ENCODE measurements at places on chromosomes 13 and 19.

GRCh38 chr13:20901668-20902437, 693 bp downstream of the XPO4 start:
- DNase-seq = peak; percentile 41

DNA sequence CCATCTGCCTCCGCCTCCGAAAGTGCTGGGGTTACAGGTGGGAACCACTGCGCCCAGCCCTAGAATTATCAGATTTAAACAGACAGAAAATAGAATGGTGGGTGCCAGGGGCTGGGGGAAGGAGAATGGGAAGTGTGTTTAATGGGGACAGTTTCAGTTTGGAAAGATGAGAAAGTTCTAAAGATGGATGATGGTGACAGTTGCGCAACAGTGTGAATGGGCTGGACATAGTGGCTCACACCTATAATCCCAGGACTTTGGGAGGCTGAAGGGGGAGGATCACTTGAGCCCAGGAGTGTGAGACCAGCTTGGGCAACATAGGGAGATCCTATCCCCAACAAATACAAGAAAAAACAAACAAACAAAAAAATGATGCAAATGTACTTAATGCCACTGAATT, 15.9 kb downstream of the KANK2 start:
- DNase-seq = no peak

DNA sequence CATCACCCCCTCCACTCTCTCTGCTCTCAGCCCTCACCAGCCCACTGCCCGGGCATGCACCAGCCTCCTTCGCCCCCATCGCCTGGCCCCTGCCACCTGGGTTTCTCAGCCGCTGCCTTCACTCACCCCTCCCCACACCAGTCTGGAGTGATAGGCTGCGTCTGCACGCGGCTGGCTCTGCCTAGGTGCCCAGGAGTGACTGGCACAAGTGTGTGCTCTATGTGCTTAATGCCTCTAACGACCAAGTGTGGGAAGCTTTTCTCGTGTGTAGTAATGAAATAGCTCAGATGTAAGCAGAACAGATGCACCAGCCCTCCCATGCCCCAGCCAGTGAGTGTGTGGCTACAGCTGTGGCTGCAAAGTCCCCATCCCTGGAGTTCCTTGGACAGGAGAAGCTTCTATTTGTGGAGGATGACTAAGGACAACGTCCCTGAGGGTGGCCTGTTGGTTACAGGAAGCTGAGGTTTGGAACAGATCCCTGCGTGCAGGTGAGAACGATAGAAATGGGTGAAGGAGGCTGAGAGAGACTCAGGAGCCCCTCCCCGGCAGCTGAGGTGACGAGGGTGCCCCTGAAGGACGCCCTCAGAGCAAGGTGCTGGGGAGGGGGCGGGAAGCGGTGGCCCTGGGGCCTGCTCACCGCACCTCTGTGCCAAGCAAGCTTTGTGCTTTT, 35.6 kb downstream of the ATP11A start:
- DNase-seq = peak; percentile 62

- DNase-seq = no peak
Measured at GRCh38 chr13:40792284-40793051, 3.1 kb downstream of the SLC25A15 start.

GRCh38 chr13:71875823-71876222, 8.8 kb upstream of the DACH1 start:
- no peak for DNase-seq

GRCh38 chr19:15466851-15467733, 2.7 kb upstream of the RASAL3 start:
- no peak for DNase-seq

DNA sequence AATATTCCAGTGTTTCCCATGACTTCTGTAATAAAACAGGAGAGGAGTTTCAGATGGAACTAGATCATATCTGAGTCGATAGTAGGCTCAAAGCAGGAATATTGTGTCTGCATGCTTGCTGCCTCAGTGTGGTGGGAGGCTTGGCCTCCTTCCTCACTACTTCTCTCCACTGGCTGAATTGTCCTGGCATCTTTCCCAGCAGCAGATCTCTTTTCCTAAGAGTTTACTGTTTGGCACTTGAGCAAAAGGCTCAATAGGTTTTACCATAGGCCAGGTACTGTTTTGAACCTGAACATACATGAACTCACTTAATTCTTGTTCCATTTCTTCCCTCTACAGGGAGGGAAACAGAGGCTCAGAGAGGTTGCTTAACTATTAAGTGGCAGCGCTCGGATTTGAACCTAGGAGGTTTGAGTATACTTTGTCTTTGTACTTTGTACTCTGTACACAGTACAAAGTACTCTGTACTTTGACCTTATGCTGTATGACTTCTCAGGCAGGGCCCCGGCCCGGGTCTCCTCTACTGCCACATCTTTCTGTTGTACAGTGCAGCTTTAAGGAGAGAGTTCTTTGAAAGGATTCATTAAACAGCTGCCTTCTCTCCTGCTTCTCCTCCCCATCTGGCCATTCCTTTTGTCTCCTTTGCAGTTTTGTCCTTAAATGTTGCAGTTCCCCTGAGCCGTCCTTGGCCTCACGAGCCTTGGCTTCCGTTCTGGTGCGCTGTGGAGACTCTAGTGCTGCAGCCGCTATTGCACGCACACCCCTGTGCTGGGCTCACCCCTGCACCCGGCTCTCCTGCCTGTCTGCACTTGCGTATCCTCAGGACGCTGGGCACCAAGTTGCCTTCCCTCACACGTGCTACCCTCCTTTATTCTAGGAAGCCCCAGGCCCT, 8.1 kb downstream of the B3GLCT start:
- DNase-seq = peak; percentile 74

DNA sequence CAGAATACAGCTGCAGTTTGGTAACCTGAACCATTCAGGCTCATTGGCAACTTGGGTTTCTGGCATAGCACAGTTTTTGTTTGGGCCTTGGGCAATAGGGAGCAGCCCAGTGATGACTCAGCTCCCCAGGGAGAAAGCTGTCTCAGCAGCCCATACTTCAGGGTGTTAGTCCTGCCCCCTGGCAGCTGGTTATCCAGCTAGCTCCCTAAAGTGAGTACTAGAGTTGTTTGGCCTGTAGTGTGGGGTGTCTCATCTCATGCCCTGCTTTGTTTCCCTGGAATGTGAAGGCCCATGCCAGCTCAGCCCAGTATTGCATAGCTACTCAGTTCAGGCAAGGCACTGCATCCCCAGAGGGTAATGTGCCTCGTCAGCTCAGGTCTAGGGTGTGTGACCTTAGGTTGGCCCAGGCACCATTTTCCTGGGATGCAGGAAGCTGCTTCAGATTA, 18.2 kb upstream of the ZNF543 start:
- DNase-seq = no peak

GRCh38 chr19:55563261-55563690, 17.4 kb downstream of the ZNF579 start:
- DNase-seq = peak; percentile 52

DNA sequence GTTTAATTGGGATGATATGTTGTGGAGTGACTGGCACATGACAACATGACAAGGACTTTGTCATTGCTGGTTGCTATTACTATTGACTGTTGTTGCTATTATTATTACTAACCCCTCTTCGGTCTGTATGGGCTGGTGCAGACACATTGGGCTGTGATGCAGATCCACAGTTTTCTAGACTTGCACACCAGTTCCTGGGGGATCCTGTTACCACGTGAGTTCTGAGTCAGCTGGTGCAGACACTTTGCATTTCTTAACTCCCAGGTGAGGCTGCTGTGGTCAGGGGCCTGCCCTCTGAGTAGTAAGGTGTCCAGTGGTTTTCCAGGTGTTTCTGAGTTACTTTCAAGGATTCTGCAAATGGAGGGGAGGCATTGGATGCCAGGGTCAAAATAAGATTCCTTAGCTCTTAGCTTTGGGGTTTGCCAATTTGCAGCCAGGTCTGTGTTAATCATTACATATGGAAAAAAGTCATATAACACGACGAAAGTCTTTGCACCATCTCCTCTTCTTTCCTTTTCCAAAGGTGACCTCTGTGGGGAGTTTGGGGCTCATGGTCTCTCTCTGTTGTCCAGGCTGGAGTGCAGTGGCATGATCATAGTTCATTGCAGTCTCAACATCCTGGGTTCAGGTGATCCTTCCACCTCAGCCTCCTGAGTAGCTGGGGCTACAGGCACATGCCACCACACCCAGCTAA, 19.3 kb downstream of the BICRA start:
- DNase-seq = no peak

DNA sequence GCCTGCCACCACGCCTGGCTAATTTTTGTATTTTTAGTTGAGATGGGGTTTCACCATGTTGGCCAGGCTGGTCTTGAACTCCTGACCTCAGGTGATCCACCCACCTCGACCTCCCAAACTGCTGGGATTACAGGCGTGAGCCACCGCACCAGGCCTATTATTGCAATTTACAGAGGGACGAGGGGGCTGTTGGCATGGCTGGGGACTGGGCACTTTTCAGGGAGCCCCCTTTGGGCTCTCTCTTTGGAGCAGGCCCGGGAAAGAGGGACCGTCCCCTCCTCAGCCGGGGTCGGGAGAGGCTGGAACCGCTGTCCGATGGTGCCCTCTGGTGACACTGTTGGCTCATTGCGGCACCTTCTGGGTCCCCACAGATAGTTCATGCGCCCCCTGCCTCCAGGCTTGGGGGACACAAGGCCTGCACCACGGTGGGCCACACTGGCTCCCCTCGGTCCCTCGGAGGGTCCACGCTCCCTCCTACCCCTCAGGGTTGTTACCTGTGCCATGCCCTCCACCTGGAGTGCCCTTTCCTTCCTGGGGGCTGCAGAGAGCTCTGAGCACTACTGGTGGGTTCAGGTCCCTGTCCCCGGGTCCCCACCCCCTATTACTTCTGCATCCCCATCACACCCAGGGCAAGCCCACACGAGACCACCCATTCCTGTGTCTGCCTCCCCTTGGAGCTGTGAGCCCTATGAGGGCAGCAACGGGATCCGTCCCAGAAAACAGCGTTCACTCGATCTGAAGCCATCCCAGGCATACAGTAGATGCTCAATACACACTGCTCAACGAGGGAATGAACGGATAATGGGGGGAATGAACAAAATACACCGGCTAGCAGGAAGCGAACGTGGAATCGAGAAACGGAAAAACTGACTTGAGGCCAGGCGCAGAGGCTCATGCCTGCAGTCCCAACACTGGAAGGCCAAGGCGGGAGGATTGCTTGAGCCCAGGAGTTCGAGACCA, 12.5 kb downstream of the FEM1A start:
- DNase-seq = no peak

DNA sequence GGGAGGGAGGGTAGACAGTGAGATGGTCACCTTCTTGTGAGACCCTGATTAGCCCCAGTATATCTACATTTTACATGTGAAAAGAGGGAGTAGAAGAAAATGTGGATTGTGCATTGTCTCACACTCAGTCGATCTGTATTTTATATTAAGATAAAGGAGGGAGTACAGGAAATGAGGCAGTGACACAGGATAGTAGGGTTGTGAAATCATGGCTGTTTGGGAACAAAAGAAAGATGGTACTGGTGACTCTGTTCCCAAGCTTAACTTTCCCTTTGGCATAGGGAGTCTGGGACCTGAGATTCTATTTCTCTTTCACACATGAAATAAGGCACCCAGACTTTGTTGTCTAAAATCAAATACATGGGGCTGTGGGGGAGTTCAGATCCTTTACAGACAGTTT, 194.7 kb downstream of the ABCC4 start:
- DNase-seq = no peak

GRCh38 chr13:36420437-36420891, 11.8 kb upstream of the CCNA1 start:
- peak; percentile 77 for DNase-seq

GRCh38 chr13:87696458-87696857, 25.3 kb downstream of the SLITRK5 start:
- no peak for DNase-seq

DNA sequence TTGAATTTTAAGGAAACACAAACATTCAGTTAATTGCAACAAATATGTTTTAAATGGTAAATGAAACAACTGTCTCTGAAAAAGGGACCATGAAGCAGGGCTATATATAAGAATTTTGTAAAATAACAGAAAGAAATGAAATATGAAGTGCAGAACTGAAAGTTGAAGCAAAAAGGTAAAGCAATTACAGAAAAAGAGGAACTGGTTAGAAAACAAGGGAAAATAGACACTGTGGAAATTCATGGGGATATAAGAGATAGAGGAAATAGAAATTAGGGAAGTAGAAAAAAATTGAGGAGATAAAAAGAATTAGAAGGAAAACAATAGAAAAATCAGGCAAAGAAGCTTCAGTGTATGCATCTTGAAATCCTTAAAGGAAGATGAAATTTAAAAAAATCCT, 40.0 kb upstream of the TDRD3 start:
- DNase-seq = no peak

DNA sequence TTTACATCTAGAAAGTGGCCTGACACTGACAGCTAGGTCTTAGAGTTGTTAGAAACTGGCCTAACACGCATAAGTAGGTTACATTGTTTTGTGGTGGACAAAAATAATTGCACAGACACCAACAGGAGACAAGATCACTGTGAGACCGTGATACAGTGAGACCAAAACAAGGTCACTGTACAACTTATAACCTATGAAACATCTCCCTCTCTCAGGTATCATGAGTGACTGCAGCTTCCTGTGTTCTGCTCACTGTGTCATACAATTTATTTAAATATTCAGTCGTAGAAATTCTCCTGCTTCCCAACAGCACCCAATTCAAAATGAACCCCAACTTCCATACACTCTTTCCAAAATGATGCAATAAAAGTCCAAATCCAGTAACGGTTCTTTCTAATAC, 2165.2 kb downstream of the PCDH9 start:
- no peak for DNase-seq

- no peak for DNase-seq
Measured at GRCh38 chr13:42547612-42548011, 26.3 kb upstream of the TNFSF11 start.

- DNase-seq = no peak
Measured at GRCh38 chr13:56861476-56861875, 279.2 kb upstream of the PRR20A start.

DNA sequence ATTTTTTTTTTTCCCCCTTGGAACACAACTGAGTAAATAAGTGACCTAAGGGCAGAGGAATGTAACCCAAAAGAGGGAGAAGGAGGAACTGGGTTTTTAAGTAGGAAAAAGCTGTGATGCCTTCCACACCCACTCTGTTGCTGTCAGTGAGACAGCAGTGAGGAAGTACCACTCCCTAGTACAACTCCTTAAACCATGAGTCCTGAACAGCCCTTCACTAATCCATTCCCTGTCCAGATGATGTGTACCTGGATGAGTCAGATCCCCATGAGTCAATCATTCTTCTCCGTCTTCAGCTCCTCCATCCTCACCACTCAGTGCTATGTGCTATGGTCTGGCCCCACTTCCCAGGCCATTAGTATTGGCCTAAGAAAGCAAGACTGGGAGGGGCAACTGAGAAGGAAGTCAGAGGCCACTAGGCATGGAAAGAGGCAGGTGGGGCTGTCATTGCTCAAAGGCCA, 12.9 kb upstream of the CXCL17 start:
- DNase-seq = no peak

DNA sequence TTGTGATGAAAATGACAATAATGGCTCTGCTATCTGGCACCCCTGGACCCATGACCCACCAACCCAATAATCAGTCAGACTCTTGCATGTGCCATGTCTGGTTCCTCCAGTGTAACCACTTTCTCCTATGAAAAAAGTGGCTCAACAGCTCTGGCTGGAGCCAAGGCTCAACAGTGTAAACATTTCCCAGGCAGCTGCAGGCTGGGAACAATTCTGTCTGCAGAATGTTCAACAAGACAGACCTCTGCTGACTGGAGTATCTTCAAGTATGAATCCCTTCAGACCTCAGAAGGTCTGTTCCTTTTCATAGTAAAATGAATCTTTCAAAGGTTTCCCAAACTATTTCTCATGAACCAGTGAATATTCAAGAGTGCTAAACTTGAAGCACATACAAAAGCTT, 410.1 kb upstream of the HTR2A start:
- no peak for DNase-seq

Data from right hindlimb (tissue), 1 donor.